ENCODE measurements at places on chromosomes 3 and 15.
A peak's percentile ranks its signal among the peaks of the same experiment; 100 is the strongest.

DNA sequence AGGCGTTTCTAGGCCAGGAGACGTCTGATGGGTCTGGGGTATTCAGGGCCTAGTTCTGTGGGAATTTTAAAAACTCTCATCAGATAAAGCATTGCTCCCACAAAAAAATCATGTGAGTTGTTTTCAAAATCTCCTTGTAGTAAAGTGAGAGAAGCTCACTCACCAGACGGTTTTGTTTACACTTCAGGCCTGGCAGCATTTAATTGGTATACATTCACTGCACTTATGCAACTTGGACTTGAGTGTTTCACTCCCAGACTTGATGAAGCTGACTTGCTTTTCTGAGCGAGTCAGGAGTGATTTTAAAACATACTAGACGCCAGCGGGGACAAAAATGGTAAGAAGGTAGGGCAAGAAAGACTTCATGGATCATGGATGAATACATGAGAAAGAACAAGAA, 75.2 kb downstream of the SLCO3A1 start:
- ATAC-seq, result no peak

GRCh38 chr15:61146091-61146930, 82.8 kb downstream of the RORA start:
- ATAC-seq, result no peak

DNA sequence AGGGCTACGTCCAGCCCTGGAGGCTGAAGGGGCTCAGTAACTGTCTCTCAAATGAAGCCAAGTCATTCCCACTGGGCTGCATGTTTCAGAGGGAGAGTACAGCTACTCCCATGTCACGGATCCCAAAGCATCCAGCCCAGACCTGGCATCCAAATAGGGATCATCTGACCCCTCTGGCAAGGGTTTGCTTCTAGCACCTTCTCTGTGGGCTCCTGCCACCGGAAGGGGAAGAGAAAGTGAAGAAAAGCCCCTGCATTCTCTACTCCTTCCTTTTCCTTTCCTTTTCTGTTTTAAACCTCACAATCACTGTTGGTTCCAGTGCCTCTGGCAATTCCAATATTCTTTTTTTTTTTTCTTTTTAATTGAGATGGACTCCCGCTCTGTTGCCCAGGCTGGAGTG, 64.5 kb upstream of the CTSH start:
- no peak for ATAC-seq

- no peak for ATAC-seq
These were observed 35.2 kb downstream of the GRK7 start for GRCh38 chr3:141798448-141798845.

- ATAC-seq, result no peak
These were observed 3.3 kb downstream of the WDR49 start for GRCh38 chr3:167650459-167650858.

GRCh38 chr3:13704174-13704573, 155.2 kb downstream of the FBLN2 start:
- ATAC-seq, result no peak

GRCh38 chr3:42830437-42831320, 21.4 kb downstream of the ACKR2 start:
- ATAC-seq, result peak; percentile 66

GRCh38 chr3:110530902-110531301, 540.7 kb upstream of the NECTIN3 start:
- no peak for ATAC-seq

DNA sequence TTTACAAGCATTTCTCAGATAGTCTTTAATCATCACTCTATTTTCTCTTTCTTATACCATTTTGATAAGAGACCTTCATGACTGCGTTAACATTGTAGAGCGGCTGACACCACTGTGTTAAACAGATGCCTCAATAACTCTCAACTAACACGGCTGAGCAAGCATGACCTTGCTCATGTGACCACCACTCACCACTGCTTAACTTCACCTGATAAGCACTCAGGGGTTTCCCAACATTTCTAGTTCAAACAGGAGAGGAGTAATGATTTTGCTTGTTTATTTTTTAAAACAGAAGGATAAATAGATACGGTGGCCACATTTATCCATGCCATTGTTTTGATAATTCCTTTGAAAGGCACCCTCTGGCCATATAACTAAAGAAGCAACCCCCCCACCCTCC, 37.7 kb upstream of the TMEM45A start:
- no peak for ATAC-seq

DNA sequence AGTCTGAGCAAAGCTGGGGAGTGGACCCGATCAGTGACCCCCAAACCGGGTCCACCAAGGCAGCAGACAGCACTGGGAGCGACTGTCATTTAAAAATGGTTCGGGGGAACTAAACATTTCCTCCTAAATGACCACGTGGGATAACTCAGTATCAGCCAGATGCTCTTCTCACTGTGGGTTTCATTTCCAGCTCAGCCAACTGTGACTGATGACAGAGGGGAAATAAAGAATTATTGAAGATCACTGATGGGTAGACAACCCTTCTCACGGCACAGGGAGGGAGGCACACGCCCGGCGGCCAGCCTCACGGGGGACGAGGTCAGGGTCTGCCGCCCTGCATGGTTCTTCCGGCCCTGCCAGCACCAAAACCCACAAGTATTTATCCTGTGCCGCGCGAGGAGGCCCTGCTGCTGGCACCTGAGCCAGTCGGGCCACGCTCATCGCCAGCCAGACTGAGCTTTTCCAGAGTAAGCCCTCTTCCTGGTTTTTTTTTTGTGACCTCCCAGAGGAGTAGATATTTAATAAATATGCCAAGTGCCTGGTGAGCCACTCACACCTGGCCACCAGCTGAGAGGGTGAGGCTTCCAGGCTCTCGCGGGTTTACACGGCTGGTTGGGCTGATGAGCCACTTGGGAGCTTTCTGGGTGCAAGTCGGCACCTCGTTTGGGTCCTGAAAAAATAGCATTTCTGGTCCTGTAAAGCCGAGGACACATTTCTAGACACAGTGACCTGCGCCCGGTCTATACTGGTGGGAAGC, 6.2 kb downstream of the MELTF start:
- ATAC-seq, result no peak

DNA sequence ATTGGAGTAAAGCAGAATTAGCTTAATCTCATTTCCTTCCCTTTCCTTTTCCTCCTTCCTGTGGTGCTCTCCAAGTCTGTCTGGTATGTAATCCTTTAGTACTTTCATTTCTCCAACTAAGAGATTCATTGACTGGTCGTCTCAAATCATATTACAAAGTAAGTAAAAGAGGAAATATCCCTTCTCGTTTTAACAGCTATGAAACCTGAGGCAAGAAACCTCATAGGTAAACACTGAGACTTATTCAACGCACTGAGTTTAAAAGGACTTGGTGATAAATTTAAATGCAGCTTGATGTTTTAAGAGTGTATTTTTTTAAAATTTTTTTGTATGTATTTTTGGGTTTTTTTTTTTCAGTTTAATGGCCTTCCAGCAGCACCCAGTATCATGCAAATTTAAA, 117.2 kb upstream of the LRRC3B start:
- ATAC-seq, result no peak

DNA sequence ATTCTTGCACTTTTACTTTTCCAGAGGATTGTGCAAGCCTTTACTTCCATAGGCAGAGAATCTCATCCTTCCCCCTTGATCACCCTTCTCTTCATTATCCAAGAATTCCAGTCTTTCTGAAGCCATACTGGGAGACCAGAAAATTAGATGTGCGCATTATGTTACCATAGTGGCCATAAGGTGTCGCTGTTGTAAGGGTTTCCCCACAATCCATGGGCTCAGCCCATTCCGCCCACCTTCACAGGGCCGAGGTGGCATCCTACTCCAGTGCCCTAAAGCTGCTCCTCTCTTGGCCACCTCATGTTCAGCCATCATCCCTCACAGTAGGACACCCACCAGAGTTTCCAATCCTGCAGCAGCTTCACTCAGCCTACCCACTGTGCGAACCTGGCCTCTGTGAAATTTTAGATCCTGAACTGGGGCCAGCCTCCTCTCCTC, 35.0 kb downstream of the CTSH start:
- ATAC-seq, result peak; percentile 77

DNA sequence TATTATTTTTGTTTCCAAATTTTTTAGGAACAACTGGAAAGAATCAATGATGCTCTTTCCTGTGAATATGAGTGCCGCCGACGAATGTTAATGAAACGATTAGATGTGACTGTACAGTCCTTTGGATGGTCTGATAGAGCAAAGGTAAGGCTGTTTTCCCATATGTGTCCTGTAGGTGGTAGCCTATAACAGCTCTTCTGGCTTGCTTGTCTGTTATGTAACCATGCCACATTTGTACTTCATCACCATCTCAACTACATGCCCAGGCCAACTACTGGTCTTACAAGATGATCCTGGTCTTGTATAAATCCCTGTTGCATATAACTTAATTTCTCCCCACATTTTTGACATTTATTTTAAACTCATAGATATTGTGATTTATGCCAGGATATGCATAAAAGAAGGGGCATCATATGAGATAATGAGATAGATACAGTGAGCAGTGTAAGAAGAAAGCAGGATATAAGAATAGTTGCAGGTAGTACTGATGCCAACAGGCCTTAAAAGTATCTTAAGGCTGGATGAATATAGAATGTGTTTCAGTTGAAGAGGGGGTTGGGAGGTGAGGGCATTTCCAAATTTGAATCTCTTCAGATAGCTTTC, 20.3 kb downstream of the FAM98B start:
- peak; percentile 98 for ATAC-seq
